ENCODE measurements at places on chromosomes 2 and 18. TPM values are rescaled to one million over a fixed set of nuclear protein-coding genes. Genes with fewer than 3 reads are reported as not detected.

DNA sequence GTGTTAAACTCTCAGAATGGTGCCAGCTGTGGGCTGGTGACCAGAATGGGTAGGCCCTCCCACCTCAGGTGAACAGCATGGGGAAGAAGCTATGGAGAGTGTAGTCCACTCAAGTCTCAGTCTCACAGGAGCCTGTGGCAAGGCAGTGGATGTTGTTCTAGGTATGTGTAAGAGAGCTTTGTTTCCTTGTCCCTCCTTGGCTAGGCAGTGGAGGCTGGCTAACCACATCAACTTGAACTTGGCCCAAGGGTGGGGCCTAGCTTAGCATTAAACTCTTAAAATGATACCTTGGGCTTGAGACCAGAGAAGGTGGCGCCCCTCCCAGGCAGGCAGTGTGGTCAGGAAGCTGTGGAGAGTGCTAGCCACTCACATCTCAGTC, 53.2 kb upstream of the SLC4A10 start:
- no peaks in the 10 kb centered on the region for H3K36me3 ChIP-seq
- DNase-seq: no peak
- no peak overlapping the region for H3K27ac ChIP-seq
- no peak overlapping the region for H3K4me3 ChIP-seq

Gene TTN
- total RNA-seq: 20.8 TPM

DNA sequence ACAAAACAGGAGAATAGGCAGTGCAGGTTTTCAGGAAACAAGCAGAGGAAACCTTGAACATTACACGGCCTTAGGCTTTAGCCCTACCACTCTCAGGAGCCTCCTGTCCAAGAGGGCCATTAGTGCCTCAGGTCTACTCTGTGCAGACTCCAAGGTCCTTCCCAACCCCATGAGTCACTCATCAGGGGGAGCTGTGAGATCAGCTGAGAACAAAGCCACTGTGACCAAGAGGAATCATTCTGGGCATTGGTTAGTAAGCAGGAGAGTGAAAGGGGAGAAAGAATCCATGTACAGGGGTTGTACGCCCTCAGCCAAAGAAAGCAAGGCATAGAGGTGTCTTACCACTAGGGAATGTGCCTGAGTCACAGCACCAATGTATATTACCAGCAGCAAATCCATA, 680.3 kb downstream of the DPP10 start:
- H3K4me1 ChIP-seq: no peaks in the 10 kb centered on the region
- no peak overlapping the region for H3K4me3 ChIP-seq
- no peaks in the 10 kb centered on the region for H3K27me3 ChIP-seq

DNA sequence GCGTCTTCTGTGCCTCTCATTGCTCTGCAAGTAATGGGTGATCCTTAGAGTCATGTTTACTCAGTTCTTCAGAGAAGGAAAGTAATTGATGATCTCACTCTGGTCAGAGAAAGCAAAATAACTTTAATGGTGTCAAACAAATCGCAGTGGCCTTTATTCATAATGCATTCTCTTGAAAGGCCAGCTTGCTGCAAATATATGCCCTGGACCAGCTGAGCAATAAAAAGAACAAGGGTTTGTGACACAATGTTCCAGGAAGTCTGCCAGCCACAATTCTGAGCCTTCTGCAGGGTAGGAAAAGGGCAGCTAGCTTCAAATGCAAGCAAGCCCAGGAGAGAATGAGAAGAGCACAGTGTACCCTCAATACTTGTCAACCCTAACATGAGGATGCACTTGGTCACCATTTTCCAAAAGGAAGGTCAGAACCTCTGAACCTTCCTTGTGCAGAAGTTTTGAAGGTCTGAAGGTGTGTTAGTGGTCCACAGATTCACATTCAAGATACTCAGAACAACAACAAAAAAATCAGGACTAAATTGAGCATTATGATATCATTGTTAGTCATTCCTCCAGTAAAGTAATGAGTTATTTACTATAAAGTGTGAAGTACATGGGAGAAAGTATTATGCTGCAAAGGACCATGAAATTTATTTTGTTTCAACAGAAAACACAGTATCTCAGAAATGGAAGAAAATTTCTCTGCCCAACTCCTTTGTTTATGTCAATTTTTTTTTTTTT, 355.6 kb downstream of the PAX3 start:
- no peaks in the 10 kb centered on the region for H3K27me3 ChIP-seq
- H3K4me3 ChIP-seq: no peak overlapping the region
- no peaks in the 10 kb centered on the region for H3K4me1 ChIP-seq
- no peak for DNase-seq

GRCh38 chr2:8452296-8452695, 229.6 kb upstream of the ID2 start:
- no peaks in the 10 kb centered on the region for H3K36me3 ChIP-seq
- H3K27me3 ChIP-seq: peaks cover 3% of the 10 kb centered on the region
- H3K4me1 ChIP-seq: peaks cover 28% of the 10 kb centered on the region
- H3K27ac ChIP-seq: no peak overlapping the region

Data from naive thymus-derived CD8-positive, alpha-beta T cell (primary cell).